ENCODE measurements at places on chromosomes 3 and 15.

DNA sequence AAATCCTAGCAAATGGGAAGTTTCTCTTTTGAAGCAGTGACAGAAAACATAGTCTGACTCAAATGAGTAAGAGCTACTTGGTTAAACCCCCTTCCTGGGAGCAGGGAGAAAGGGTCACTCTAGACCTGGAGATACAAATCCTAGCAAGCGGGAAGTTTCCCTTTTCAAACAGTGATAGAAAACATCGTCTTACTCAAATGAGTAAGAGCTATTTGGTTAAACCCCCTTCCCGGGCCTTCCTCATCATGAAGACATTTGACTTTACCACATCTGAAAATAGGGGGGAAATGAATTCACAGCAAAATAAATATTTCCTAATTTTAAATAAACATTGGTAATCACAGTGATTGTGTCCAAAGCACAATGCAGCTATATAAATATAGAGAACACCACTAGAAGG is 79.2 kb downstream of the FOXB1 start:
- DNase-seq, result no peak

DNA sequence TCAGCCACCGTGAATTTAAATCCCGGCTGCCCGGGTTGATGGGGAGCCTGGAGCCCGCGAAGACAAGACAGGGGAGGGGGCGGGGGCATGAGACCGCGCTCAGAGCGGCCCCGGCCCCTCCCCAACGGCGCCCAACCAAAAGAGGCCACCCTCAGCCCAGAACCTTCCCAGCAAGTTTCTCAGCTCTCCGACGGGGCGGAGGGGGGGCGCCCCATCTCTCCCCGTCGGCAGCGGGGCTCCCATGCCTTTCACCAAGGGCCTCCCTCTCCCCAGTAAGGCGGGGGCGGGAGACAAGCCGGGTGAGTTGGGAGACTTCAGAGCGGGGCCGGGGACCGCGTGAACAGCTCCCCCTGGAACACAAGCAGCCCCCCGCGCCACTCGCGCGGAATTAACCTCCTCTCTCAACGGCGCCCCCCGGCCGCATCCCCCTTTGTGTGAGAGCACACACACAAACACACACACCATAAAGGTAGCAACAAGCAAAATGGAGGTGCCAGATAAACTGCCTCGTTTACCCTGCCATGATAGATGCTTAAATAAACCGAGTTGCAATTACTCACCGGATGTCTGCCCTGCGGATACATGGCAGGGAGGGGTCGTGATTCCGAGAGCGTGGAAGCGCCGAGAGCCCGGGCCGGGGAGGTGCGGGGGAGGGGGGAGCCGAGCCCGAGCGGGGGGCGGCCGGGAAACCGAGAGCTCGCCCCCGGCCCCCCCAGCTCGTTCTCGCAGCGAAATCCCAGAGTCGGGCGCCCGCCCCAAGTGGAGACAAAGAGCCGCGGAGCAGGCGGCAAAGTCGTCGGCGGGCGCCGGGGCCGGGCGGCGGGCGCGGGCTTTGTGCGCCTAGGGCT is 1.3 kb downstream of the TLE3 start:
- DNase-seq, result no peak

GRCh38 chr3:142319912-142320311 is 94.5 kb upstream of the GK5 start:
- DNase-seq, result no peak

DNA sequence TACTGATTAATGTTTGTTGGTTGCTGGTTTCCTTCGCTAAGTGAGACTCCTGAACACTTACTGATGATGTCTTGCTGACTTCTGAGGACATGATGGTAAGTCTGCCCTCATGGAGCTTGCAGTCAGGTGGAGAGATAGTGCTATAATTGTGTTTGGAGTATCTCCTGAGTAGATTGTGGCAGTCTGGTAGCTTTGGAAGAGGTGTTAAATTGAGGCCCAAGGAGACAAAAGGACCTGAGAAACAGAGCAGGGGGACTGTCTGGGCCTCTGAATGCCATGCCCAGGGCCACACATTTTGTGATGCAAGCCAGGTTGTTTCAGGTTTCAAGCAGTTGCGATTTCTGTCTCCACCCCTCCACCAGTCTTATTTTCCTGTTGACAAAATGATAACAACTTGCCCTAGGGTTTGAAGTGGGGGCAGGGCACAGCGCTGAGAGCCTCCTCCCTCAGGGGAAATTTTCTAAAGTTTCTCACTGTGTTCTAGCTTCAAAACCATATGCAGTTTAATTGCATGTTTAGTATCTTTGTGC is 16.7 kb downstream of the SMAD3 start:
- DNase-seq, result no peak

- DNase-seq, result no peak
Measured at GRCh38 chr3:123297627-123297899, 95.8 kb downstream of the SEC22A start.

GRCh38 chr15:73265536-73266153 is 103.1 kb downstream of the HCN4 start:
- DNase-seq, result peak; percentile 27

Data from COLO829 (cell line).